Karpas-422 (cell line): ENCODE measurements at places on chromosomes 4 and X. TPM values are rescaled to one million over a fixed set of nuclear protein-coding genes. Genes with fewer than 3 reads are reported as not detected.

- DNase-seq = no peak
- H3K36me3 ChIP-seq = peaks cover 57% of the 10 kb centered on the region
- peaks cover 72% of the 10 kb centered on the region for H3K4me1 ChIP-seq
- peak overlapping the region; percentile 97 for H3K27ac ChIP-seq
- H3K4me3 ChIP-seq = no peak overlapping the region
Observed at GRCh38 chr4:25845841-25846653, 16.7 kb downstream of the SEL1L3 start.

GRCh38 chrX:29671421-29671820 lies 543.9 kb upstream of the MAGEB2 start:
- H3K27me3 ChIP-seq = no peaks in the 10 kb centered on the region
- H3K27ac ChIP-seq = no peak overlapping the region
- DNase-seq = no peak
- H3K4me1 ChIP-seq = no peaks in the 10 kb centered on the region

DNA sequence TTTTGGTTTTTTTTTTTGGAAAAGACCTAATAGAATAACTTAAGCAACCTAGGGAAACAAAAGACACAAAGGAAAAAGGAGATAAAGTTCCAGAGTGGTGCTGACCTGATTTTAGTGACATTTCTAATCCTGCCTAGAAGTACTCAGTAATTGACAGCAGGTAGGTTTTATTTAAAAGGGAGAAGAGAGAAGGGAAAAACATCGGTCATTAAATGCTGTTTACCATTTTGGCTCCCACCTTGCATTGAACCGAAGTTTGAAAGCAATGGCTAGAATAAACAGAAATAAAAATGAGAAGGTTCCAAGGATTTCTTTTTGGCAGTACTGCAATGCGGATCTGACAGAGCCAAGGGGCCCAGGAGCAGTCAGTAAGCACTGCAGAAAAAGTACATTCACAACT lies 115.8 kb upstream of the MAOA start:
- no peak overlapping the region for H3K27ac ChIP-seq
- H3K4me1 ChIP-seq = no peaks in the 10 kb centered on the region
- H3K27me3 ChIP-seq = no peaks in the 10 kb centered on the region
- no peak for DNase-seq

GRCh38 chrX:50615570-50616158 lies 145.0 kb upstream of the DGKK start:
- H3K27ac ChIP-seq = no peak overlapping the region
- H3K36me3 ChIP-seq = no peaks in the 10 kb centered on the region
- H3K27me3 ChIP-seq = no peaks in the 10 kb centered on the region
- H3K4me3 ChIP-seq = no peak overlapping the region
- no peak for DNase-seq
- H3K4me1 ChIP-seq = no peaks in the 10 kb centered on the region

DNA sequence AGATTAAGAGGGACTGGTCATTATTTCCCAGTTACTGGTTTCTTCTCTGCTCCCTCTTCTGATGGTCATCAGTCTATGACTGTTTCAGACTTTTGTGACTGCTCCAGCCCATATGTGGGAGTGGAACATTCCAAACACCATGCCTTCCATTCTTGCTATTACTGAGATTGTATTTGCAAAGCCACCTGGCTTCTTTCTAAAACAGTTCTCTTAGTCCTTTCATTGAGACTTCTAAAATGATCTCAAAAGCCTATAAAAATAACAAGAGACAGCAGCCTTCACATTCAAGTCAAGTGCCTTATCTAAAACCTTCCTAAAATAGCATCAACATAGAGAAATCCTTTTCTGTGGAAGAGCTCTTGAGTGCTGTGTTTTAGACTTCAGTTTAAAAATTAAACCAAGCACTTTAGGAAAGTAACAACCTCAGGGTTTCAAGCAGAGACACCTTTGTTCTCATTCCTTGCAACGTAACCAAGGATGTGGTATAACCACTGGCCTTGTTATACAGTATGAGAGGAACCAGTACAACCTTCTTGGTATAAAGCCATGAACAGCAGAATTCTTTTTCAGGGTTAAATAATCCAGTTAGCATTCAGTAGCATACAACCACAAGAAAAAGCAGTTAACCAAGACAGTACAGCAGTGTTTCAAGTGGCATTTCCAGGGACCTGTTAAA lies 97.1 kb downstream of the NFKB1 start:
- no peak for DNase-seq
- no peaks in the 10 kb centered on the region for H3K27me3 ChIP-seq
- no peaks in the 10 kb centered on the region for H3K36me3 ChIP-seq
- H3K4me1 ChIP-seq = no peaks in the 10 kb centered on the region
- no peak overlapping the region for H3K4me3 ChIP-seq

GRCh38 chr4:153582954-153583702 lies 101.0 kb upstream of the TLR2 start:
- H3K27ac ChIP-seq = peak overlapping the region; percentile 63
- no peak for DNase-seq
- peaks cover 13% of the 10 kb centered on the region; the same call in 1 of the 2 replicates for H3K36me3 ChIP-seq

DNA sequence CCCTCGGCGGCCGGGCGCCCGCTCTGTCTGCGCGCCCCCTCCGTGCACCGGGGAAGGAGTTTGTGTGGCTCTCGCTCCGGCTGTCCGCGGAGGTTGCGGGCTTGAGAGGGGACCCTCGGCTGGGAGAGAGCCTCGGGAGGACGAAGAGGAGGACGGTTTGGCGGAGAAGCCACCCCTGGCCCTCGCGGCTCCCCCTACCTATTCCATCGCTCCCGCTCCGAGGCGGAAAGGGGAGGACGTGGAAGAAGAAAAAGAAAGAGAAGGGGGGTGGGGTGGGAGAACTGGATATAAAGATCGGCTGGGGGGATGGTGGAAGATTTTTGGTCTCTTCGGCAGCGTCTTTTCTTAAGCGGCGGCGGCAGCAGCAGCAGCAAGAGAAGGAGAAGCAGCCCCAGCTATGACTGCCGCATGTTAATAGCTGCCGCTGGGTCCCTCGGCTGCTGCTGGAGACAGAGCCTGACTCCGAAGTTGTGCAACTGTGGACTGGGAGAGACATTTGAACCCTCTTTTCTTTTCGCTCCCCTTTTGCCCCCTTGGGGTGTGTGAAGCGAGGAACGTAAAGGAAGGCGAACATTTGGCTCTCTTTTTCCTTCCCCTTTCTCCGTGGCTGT lies 895 bp downstream of the ADGRL3 start:
- H3K27me3 ChIP-seq = no peaks in the 10 kb centered on the region
- H3K27ac ChIP-seq = no peak overlapping the region
- no peaks in the 10 kb centered on the region for H3K36me3 ChIP-seq
- no peak overlapping the region for H3K4me3 ChIP-seq
- H3K4me1 ChIP-seq = no peaks in the 10 kb centered on the region
- no peak for DNase-seq

GRCh38 chr4:84901173-84901572 lies 65.3 kb downstream of the WDFY3 start:
- no peak overlapping the region for H3K27ac ChIP-seq
- no peaks in the 10 kb centered on the region for H3K27me3 ChIP-seq
- no peaks in the 10 kb centered on the region for H3K36me3 ChIP-seq
- H3K4me3 ChIP-seq = no peak overlapping the region

DNA sequence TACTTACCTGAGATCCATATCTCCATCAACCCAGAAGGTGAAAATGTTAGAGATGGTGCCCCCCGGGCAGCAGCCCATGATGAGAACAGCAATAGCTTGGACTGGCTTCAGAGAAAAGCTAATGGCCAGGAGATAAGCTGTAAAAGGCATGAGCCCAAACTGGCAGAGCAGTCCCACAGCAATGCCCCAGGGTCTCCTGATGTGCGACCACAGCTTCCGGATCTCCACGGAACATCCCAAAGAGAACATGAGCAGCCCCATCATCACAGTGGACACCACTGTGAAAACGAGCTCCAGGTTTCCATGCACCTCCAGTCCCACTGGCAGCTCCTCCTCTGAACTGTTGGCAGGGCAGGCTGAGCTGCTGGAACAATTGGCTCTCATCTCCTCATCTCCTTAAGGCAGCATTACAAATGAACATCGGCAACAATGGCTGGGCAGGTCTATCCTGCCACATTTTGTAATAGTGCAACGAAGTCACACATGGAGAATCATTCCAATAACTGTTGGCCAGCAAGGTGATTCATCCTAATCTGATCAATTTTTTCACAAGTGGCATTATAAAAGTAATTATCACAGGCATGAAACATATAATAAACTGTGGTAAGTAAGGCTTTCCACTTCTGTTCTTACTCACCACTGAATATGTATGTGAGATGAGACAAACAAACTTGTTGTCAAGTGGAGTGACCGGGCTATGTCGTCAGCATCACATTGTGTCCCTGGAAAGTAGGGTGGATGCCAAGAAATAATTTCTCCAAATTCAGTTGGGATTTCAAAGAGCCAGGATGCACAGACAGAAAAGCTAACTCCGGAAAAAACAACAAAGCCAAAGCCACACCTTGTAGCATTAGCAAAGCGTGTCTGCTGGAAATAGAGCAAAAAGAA lies at the start of gene SLC10A6:
SLC10A6 (minus strand) TSS at position 653 of the 888 bp plus-strand sequence; CDS start at position 384, 269 bp downstream.
- no peaks in the 10 kb centered on the region for H3K27me3 ChIP-seq
- H3K27ac ChIP-seq = no peak within 1 kb of the TSS
- no peak for DNase-seq
- H3K36me3 ChIP-seq = no peaks in the 10 kb centered on the region
- H3K4me3 ChIP-seq = no peak within 1 kb of the TSS
- H3K4me1 ChIP-seq = no peaks in the 10 kb centered on the region

GRCh38 chrX:8520791-8521190 lies 56.2 kb downstream of the VCX3B start:
- no peaks in the 10 kb centered on the region for H3K4me1 ChIP-seq
- H3K4me3 ChIP-seq = no peak overlapping the region
- no peaks in the 10 kb centered on the region for H3K27me3 ChIP-seq
- no peak for DNase-seq

SLC6A8 gene
- total RNA-seq = 0.14 TPM in 1 of 2 replicates, not detected in the other
